ENCODE measurements at places on chromosomes 4 and X.

DNA sequence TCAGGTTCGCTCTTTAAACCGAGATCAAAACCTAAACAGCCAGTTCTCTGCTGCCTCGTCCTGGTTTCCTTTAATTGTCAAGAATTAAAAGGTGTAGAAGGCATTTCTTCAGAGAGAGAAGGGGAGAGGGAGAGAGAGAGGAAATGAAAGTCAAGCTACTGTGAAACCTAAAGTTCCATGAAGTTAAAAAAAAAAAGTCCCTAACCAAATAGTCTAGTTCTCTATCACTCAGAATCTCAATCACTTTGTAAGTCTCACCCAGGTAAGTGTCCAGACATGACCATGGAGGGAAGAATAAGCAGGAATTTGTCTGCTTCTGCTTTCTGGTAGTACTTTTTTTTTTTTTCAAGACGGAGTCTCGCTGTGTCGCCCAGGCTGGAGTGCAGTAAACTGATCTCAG, 18.8 kb upstream of the SMIM14 start:
- DNase-seq: no peak

DNA sequence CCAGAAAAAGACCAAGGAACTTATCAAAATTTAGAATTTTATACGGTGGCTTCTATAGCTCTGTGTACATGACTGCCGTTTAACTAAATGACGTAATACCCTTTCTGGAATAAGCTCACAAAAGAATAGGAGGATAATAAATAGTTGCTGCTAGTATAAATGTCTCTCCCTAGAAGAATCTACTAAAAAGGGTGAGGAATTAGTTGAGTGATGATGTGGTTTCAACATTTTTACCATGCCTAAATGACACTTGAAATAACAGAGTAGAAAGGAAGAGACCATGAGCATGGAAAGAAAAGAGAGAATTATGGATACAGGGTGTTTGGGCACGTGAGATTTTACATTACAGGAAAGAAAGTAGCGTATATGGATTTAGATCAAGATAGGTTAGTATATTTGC, 231.1 kb downstream of the ARAP2 start:
- DNase-seq: no peak

DNA sequence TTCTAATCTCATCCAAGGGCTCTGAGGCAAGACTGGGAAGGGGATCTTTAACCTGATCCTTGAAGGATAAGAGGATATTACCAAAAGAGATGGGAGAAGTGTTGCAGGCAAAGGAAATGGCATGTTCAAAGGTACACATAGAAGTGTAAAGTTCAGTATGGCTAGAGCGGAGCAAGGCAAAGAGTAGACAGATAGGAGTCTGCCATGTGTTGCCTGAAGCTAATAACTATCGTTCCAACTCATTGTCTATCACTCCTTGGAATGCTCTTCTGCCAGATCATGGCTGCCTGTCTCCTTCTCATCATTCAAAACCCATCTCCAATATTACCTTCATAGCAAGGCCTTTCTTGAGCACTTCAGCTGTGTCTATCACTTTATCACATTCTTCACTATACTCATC, 55.2 kb upstream of the IL1RAPL2 start:
- no peak for DNase-seq

DNA sequence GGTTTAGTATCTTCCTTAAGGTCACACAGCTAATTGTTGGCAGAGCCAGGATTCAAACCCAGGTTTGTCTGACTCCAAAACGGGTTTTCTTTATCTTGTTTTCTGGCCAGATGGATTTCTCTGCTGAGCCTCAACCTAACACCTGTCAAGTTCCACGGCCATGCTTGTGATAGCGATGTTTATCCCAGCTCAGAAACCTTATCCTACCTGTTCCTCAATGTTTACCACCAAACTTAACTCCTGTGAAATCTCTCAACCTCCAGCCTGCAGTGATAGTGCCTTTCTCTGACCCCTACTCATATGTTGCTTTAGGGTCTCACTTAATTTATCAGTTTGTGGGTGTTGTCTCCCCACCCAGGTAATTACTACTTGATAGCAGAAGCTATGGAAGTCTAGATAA, 246.0 kb downstream of the DCTD start:
- no peak for DNase-seq

GRCh38 chrX:125577479-125577878, 257.8 kb downstream of the TEX13C start:
- no peak for DNase-seq

Measured in islet precursor cell (in vitro differentiated cells).